ENCODE measurements at places on chromosomes 5 and 9.

- no peak for DNase-seq
These were observed 84.5 kb upstream of the RPS23 start for GRCh38 chr5:82362636-82363035.

DNA sequence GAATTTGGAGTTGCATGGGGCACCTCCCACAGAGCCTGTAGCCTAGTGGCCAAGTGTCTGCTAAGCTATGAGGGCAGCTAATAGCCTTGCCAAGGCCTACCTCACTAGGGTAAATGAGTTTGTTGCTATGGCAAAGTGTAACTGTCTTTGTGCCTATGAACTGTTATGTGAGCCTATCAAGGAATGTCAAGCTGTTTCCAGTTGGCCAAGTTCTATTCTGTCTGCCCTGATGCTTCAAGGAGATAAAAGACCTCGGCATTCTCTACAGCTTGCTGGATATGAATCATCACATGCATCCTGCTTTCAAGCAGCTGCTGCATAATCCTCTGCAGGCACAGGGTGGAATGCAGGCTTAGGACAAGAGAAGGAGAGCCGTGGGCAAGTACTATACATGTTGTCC is 69.8 kb upstream of the CCDC112 start:
- DNase-seq: no peak

DNA sequence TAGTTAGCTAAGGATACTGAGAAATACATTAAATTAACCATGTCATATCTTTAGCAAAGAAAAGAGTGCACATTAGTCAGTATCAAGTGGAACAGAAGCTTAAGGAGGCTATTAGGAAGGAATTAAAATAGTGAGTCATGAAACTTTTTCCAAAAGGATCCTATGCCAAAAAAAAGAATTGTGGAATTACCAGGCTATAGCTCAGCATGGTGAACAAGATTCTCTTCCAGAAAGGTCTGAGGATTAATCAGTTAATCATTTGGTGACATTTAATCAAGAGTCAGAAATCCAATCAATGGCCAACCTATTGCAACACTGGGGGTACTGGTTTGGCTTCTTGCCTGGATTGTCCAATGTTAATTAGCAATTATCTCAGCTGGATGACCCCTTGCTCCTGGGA is 244.5 kb upstream of the NMUR2 start:
- DNase-seq: no peak

DNA sequence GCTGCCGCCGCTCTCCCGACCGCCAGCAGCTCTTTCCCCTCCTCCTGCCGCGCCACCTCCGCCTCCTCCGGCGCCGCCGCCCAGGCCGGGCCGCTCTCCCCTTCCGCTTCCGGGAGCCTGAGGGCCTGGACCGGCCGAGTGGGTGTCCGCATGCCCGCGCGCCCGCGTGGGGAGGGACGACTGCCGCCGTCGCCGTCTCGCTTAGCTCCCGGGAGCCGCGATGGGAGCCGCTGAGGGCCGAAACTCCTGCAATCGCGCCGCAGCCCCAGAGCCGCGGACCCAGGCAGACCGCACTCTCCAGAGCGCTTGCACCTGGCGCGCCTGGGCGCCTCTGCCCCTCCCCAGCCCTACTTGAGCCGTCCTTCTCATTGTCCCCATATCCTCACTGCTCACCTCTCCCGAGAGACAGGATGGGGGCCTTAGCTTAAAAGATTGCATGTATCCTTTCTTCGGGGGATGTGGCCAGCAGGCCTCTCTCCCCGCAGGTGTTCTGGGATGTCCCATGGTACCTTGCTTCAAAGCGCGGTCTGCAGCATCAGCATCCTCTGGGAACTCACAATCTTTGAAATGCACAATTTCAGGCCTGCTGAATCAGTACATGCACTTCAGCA is at the start of gene ZDHHC21:
ZDHHC21 (minus strand) TSS at position 182 of the 611 bp plus-strand sequence. CDS start 19,092 bp downstream, outside the sequence.
- DNase-seq: no peak

DNA sequence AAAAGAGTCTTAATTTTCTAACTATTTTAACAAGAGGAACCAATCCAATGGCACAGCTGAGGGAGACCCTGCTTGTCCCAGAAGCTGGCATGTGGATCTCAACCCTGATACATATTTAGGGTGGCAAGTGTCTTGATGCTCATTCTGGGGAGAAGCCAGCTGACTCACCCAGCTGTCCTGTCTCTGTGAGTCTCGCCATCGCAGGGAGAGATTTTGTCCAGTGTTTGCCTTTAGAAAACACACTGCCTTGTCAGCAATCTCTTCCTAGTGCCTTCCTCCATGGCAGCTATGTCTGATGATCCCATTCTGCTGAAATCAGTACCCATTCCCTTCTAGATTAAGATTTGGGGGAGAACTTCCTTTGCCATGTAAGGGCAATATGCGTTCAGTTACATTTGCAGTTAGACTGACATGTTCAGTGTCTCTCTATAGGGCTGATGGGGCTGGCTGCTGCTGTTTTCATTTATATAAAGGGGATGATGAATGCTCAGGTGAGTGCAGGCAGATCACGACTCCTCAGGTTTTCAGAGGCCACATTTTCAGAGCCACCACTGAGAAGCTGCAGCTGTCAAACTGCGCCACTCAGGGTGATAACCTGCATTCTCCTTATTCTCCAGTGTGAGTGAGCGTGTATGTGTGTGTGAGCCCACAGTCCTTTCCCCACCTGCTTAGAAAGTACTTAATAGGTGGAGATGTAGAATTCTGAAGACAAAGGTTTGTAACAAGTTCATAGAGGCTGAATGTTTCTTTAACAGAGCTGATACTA is 217.0 kb downstream of the GAS1 start:
- DNase-seq: no peak

GRCh38 chr5:160188141-160189015 is 40.9 kb upstream of the FABP6 start:
- no peak for DNase-seq

DNA sequence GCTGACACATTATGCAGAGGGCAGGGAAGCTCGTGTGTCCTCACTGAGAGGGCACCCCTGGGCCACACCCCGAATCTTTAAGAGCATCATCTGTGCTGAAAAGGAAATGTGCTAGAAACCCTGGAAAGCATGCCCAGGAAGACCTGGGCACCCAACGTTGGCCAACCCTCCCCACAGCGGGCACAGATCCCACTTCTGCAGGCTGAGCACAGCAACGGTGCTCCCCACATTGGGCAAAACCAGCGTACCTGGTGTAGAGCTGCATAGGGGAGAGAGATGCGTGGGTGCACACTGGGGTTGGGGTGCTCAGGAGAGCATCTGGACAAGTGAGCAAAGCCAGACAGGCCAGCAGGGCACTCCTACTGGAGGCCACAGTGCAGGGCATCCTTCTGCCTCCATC is 32.6 kb downstream of the ROR2 start:
- no peak for DNase-seq

DNA sequence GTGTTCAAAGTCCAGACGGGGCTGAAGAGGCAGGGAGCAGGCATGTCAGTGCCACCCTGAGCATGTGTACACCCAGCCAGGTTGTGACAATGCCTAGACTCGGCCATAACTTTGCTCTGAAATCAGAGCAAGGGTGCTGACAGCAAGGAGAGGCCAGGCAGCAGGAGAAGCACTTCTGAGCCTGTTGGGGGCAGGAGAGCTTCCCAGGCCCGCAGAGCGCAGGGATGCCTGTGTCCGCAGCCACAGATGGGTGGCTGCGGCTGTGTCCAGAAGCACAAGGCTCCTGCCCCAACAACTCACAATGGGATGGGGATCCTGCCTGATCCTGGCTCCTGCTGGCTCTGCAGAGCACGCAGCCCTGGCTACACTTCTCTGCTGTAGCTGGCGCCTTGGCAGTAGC is 373.9 kb downstream of the CHSY3 start:
- DNase-seq: no peak

GRCh38 chr9:76644171-76644570 is 120.1 kb upstream of the PCA3 start:
- DNase-seq: no peak

- peak; percentile 79 for DNase-seq
These were observed 123.7 kb upstream of the CPEB4 start for GRCh38 chr5:173764332-173765028.

DNA sequence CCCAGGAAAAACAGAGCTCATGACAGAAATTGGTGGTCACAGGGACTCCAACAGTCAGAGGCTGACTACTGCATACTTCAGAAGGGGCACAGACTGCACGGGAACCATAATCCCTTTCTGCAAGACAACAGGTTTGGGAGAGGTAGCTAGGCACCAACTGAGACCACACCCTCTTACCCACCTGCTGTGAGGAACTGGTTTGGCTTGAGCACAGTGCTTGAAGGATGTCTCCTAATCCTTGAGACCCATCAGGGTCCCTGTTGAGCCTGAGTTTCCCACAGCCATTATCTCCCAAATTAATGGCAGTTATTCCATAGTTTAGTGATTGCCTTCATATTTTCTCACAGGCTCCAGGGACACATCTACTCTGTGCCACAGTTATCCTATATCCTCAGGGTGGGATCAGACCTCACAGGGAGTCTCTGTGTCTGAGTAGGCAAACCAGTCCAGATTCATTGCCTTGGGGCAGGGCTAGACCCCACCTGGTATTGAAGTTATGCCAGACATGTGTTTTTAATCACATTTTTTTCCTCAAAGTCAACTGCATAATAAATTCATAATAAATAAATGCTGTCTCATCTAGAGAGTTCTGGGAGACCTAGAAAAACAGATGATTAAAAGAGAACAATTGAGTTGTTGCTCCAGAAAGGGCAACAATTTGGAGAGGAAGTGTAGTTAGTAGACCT is 9.3 kb upstream of the CAST start:
- DNase-seq: no peak

GRCh38 chr5:124652514-124652819 is 94.0 kb downstream of the ZNF608 start:
- DNase-seq: no peak

- no peak for DNase-seq
These were observed 13.9 kb downstream of the CAVIN4 start for GRCh38 chr9:100591639-100592412.

DNA sequence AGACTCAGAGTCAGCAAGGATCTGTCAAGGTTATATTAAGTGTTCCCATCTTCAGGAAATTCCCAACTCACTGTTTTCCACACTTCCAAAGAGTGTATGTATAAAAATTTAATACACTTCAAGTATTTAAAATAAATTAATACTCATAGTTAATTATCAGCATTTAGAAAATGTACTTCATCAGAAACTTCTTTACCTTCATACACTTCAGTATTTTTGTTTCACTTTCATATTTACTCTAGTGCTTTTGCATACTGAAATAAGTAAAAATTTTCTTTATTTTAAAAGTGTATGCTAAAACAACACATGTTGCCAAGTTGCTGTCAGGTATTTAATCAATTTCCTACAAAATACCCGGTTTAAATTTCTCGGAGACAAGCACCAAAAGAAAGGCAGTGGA is 16.5 kb downstream of the RICTOR start:
- no peak for DNase-seq

- DNase-seq: no peak
These were observed 75.6 kb upstream of the SPRY4 start for GRCh38 chr5:142400415-142400814.

GRCh38 chr9:103193992-103194391 is 198.9 kb downstream of the CYLC2 start:
- DNase-seq: no peak

GRCh38 chr5:96671441-96671840 is 9.3 kb downstream of the CAST start:
- no peak for DNase-seq

- DNase-seq: no peak
These were observed 1365.5 kb upstream of the CDH9 start for GRCh38 chr5:28403846-28404245.

DNA sequence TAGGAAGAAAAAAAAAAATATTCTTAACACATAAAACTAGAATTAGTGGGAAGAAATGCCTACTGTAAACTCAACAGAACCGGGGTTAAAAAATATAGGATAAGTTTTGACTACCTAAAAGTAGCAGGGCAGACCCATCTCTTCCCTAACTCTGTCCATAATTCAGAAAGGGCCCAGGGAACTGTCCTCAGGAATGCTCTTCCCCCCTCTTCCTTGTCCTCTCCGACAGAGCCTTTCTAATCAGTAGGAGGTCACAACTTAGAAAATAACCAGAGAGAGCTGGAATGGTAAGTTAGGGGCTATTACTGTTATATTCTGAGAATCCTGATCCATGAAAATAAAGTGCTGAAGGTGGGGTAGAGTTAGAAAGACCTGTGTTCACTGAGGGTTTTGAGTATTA is 22.2 kb downstream of the PIK3R1 start:
- no peak for DNase-seq

DNA sequence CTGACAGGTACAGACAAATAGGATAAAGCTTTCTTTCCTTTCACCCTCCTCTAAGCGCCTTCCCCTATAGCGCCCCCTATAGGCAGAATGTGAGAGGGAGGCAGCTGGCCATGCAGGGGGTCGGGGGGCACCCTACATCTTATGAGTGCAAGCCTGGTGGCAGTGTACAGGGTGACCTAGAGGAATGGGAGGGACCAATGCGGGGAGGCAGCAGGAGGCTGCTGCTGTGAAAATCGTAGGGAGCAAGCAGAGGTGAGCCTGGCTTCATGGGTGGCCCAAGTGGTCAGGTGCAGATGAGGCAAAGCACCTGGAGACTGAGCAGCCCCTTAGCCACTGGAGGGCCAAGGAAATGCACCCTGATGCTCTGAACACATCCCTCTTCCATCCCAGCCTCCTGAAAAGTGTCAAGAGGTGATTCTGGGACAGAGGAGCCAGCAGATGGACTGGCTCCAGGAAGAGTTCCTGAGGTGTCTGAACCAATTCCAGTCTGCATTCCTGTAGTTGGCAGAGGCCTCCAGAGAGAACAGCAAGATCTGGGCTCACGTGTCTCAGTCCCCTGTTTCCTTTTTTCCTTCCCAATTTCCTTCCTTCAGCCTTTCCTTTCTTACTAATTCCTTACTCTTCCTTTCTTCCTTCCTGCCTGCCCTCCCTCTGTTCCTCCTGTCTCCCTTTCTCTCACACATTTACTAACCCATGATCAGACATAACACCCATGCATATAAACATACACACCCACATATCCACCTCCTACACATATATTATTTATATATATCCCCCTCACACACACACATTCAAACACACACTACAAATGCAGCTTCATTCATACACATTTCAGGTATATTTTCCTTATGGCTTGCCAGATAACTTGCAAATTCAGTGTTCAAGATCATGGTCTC is 32.8 kb upstream of the GALNT10 start:
- no peak for DNase-seq

DNA sequence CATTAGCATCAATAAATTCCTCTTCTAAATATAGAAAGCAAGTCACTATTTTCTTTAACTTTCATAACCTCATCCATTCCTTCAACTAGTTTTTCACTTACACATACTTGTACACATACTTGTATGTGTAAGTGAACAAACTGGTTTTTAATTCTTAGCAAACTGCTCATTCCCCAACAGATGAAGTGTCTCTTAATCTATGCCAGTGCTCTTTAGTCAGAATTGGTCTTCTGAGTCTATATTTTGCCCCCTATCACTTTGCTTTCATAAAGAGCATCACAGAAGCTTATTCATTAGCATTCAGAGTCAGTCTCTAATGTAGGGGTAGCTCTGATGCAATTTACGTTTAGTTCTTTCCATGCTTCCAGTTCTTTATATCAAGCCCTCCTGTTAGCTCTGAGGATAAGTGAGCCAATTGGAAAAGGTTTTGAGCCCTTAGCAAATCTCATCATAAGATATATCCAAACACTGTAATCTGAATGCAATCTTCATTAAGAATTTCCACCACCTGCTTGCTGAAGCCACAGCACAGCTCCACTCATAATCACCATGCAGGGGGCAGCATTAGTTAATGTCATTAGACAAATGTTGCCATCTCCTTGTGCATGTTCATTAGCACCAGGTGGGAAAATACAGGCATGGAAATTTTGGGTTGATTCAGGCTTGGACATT is 178.5 kb upstream of the SLC24A2 start:
- no peak for DNase-seq

GRCh38 chr9:111078391-111079038 is 40.2 kb upstream of the LPAR1 start:
- DNase-seq: no peak
